ENCODE measurements at places on chromosomes 5 and 9.

- DNase-seq = no peak
These were observed 413.5 kb downstream of the NFIB start for GRCh38 chr9:13900449-13900848.

- no peak for DNase-seq
These were observed 10.8 kb downstream of the SAXO1 start for GRCh38 chr9:19022206-19022605.

DNA sequence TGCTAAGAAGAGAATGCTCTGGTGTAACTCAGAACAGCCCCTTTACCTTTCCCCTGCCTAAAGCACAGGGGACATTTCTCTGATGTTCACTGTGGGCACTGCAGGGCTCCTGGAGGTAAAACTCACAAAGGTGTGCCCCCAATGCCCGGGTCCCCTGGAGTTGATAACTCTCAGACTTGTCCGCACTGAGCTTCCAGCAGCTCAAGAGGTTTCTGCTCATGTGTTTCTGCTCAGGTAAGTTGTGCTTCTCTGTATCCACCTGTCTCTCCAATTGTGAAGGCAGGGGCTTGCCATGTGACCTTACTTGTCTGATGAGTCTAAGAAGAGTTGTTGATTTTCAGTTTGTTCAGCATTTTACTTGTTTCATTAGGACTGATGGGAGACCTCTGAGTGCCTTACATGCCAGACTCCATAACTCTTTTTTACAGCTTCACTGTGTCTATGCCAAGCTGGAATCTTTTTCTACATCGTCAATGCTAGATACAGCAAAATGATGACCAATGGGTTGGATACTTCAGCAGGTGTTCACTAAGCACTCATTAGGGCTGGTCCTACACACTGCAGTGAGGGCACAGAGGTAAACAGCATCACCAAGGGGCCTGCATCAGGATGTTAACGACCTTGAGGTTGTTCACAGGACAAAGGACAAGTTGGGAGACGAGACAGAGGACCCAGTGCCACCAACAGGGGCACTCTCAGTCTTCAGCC is 56.4 kb downstream of the MRPL36 start:
- no peak for DNase-seq

DNA sequence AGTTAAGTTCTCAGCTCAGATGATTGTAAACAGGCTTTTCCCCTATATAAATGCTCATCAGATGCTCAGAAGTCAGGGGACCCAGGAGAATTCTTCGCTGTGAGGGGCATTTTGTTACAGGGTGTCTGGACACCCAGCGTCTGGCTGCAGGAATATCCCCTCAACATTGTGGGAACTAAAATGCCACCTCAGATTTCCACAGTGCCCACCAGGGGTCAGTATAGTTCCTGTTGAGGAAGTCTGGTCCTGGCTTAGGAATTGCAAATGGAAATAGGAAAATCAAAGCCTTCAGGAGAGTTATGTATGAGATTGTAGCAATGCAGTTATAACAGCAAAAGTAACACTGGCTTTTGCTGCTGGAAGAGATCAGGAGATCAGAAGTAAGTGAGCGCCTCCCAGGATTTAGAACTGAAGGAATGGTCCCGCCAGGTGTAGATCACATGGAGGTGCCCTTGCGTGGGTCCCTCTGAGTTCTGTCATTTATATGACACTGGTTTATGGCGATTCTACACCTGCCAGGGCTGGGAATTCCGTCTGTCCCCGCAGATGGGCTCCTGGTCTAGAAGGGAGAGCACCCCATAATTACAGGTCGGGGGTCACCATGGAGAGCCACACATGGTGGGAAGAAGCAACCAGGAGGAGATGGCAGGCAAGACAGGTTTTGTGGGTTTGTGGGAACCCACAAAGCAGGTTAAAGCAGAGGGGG is 47.1 kb upstream of the CTSL start:
- no peak for DNase-seq

DNA sequence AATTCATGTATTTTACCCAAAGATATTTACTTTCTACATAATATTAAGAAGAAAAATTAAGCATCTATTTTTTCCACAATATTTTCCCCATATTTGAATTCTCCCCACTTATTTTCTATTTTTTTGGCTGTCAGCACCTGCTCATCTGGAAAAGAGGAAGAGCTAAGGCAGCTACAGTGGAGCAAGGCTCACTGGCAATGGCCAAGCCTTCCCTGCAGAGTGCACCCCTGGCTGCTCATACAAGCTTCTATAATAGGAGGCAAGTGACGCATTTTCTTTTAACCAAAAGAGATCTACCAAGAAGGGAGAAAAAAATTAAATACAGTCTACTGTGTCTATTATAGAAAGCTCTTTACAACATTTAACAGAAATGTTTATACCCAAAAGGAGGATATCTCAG is 72.5 kb downstream of the AUH start:
- DNase-seq = no peak

- DNase-seq = no peak
These were observed 182.9 kb downstream of the MRPS30 start for GRCh38 chr5:44991693-44992092.

DNA sequence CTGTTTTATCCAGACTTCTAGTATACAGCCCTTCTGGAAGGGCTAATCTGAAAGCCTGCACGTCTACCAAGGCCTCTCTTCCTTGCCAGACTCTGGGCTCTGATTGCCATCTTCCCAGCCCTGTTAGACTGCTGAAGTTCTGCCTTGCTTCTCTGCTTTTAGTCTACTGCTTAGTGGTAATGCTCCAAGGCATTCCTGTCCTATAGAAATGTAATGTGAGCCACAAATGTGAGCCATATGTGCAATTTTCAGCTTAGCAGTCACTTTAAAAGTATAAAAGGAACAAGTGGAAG is 32.1 kb downstream of the WNK2 start:
- DNase-seq = no peak

- no peak for DNase-seq
These were observed 194.7 kb downstream of the SREK1 start for GRCh38 chr5:66338828-66339227.

GRCh38 chr5:72835633-72836032 is 19.2 kb downstream of the TNPO1 start:
- DNase-seq = no peak

DNA sequence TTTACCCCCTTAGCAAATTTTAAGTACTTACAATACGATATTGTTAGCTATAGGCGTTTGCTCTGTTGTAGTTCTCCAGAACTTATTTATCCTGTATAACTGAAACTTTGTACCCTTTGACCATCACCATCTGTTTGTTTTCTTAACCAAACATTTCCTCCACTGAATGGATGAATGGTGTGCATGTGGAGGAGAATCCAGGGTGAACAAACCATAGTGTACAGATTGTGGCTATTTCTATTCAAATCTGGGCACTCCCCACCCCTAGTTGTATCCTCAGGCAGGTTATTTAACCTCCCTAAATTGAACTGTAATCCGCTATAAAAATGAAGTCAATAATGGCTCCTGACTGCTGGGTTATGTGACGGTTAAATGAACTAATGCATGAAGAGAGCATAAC is 21.4 kb upstream of the HAPLN1 start:
- DNase-seq = no peak

DNA sequence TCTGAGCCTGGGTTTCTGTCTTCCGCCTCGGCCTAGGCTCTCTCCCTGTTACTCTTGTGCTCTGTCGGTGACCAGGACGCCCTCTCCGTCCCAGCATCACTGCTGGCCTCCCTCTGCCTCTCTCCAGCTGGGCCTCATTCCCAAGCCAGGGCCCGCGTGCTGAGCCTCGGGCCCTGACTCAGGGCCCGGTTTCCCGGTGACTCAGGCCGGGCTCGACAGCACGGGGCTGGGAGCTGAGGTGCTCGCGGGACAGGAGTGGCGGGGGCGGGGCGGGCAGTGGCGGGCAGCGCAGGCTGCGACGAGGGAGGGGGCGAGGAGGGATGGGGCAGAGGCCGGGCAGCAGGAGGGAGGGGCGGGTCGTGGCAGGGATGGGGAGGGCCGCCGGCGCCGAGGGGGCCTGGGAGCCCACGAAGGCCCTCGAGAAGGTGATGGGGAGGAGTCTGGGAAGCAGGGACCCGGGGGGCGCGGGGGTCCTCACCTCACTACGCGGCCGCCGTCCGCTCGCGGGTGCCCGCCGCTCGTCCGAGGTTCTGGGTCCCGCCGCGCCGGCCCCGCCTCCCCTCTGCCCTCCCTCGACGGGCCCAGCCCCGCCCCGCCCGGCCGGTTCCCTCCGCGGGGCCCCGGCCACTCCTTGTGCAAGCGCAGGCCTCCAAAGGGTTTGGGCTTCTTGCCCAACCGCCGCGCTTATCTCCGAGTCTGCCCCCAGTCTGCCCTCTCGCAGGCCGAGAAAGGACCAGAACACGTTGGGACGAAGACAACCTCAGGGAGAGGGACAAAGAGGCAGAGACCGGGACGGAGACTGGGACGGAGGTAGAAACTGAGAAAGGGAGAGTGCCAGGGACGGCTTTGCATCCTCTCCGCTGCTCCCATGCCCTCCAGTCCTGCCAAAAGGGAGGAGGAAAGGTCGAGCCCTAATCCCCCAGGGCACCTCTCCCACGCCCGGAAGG is at the start of gene ARAP3:
ARAP3 (minus strand) TSS at position 536 of the 947 bp plus-strand sequence. CDS start 1,744 bp downstream, outside the sequence.
- DNase-seq = no peak

DNA sequence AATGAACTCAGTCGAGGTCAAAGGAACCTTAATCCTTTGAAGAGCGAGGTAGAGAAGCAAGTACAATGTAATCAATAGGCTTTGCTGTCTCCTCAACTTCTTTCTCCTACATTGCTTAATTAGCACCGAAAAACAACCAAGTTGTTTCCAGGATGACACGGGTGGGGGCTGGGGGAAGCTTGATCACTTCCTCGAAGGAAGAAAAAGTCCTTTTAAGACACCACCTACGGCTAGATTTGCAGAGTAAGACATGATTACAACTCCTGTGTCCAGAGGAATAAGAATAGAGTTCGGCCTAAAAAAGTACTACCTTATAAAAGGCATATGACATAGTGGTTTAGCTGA is 811 bp upstream of the ARRDC3 start:
- peak; percentile 25 for DNase-seq

DNA sequence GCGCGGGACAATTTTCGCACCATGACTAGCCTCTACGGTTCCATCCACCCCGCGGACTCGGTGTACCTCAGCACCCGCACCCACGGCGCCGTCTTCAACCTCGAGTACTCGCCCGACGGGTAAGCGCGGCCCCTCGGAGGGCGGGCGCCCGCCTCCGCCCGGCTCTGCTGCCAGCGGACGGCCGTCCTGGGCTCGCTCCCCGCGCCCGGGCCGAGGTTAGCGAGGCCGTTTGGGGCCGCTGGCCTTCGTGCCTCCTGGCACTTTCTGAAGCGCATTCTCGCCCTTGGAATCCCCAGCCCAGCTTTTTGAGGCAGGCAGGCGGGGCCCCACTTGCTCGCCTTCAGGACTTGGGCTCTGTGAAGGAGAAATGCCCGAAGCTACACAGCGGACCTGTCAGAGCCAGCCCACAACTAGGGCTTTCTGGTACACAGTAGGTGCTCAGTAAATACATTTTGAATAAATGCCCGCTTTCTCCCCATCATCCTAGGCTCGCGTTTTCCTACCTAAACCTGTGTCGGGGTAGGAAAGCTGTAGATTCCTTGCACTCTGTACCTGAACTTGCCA is 772 bp downstream of the DCAF10 start:
- DNase-seq = no peak

DNA sequence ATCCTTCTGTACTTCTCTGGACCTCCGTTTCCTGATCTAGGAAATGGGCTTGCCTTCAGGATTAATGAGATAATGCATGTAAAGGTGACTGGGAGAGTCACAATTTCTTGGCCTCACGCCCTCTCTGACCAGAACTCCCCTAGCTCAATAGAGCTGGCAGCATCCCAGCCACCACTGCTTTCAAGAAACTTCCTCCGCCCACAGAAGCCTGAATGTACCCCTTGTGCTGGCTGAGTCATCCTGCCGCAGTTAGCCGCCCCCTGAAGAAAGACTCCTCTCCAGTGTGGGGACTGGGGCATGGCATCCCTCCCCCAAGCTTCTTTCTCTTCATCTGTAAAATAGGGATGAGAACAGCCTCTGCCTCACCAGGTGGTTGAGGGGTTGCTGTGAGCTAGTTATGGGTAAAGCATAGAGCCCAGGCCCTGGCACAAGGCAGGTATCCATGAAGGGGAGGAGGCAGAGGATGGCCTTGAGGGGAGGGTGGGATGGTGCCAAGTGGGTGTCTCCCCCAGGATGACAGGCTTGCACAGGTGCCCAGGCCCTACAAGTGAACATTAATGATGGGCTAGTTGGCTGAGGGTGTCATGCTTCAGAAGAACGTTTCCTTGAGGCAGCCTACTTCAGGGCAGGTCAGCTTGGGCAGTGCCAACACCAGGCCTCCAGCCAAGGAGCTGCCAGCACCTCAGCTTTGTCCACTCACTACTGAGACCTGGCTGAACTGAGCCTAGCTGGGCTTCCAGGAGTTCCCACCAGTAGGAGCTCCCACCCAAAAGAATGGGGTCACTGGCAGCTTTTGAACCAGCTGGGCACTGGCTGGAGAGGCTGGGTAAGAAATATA is 3.4 kb downstream of the PDLIM4 start:
- DNase-seq = no peak

DNA sequence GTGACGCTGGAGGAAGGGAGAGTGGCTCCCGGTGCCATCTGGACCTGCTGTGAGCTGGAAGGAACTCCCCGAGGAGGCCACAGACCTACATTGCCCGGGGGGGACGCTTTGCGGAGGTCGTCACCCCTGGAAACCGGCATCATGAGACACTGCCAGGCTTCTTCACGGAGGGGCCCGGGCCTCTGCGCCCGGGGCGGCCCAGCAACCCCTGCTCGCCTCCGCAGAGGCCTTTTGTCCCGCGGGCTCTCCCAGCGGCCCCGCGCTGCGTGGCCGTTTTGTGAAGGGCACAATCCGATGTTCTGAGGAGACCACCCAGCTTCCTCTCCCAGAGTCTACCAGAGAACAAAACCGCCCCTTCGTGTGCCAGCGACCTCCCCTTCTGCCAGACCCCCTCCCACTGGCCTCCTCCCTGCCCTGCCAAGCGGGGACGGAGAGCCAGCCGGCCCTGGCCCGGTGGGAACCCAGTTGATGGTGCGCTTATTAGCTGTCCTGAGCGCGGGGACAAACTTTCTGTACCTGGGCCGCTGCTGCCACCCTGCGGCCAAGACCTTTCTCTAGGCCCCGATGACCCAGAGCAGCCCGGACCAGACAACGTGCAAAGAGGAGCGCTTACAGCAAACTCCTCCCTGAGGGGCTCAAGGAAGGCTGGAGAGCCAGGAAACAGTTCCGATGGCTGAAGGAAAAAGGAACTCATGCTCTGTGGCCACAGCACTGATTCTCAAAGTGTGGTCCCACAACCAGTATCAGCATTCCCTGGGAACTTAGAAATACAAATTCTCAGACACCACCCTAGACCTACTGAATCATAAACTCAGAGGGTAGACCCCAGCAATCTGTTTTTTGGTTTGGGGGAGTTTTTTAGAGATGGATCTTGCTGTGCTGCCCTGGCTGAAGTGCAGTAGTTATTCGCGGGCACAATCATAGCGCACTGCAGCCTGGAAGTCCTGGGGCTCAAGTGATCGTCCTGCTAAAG is 86.7 kb downstream of the SLC1A3 start:
- DNase-seq = no peak

DNA sequence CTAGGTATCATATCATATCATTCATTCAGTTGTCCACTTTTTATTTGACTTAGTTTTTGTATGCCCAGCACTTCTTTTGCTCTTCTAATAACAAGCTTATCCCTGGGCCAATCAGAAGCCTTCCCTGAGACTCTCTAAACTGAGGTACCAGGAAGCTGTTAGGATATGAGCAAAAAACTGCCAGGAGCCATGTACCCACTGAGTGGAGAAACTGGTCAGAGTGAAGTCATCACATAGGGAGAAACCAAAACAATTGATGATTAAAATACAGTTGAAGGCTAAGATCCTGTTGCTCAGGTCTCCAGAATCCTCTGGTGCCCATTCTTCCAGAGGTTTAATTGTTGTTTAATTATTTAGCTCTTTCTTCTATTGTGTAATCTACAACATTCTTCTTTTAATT is 120.2 kb downstream of the KIAA0825 start:
- DNase-seq = no peak

All from T-helper 1 cell (primary cell).